ENCODE measurements at places on chromosomes 7 and 10.

GRCh38 chr10:103493916-103494877, 692 bp downstream of the NEURL1 start:
- peak; percentile 63 for DNase-seq

DNA sequence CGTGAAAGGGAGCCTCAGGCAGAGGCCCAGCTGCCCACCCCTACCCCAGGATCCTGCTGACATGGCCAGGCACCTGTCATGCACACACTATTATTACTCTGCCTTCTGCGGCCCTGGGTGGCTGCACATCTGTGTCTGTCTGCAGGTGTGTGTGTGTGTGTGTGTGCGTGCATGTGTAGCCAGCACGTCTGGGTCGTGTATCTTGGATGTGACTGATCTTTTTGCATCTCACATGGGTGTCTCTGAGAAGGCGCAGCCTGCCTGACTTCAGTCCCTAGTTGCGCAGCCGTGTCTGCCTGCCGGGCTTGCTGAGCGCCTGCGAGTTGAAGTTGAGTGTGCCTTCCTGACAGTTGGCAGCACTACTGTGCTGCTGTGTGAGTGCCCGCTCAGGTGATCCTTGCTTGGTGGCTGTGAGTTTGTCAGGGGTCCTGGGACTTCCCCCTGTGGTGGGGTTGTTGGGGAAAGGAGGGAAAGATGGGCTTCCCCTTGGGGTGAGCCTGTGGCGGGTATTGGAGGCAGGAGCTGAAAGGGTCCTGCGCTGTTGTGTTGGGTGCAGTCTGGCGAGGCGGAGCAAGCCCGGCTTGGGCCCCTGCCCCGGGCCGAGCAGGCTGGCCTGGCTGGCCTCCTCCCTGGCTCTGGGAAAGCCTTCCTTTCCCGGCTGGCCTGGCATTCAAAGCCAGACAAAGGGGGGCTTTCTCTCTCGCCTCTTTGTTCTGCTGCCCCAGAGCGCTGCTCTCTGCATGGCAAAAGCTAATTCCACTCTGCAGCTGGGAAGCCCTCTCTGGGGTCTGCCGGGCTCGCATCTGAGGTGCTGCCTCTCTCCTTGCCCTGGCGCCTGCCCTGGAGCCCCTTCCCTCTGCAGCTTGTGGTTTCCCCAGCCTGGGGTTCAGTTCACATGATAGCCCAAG, 4.9 kb downstream of the TRIM8 start:
- DNase-seq: peak; percentile 74

DNA sequence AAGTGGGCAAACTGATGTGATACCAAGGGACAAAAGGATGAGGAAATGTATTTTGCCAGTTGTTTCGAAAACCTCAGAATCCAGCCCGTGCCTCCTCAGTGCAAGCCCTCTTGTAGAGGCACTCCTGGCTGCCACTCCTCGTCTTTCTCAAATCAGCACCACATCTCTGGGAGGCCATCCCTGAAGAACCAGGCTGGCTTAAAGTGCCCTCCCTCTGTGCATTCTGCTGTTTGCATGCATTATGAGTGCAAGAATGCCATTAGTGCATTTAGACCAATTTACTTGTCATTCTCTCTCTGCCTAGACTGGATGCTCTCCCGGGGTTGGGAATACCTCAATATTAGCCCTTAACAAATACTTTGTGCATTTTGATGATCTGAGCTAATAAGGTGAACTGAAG, 19.9 kb upstream of the FAM180A start:
- no peak for DNase-seq

DNA sequence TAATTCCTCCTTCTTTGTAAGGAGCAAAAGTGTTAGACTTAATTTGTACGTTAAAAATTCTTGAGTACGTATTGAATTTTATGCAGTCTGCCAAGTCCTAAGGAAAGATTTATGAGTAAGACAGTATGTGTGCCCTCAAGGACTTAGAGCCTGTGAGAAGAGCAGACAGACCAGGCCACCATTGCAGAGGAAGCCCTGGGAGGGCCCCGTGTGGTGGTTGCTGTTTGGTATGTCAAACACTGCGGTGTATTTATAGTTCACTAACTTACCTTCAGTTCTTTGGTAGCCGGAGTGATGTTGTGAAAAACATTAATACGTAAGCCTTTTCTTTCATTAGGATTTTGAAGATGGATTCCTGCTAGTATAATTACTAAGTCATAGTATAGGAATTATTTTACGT, 82.9 kb downstream of the GALNT11 start:
- peak; percentile 22 for DNase-seq

GRCh38 chr7:132577206-132578049, 1.2 kb upstream of the PLXNA4 start:
- peak; percentile 94 for DNase-seq

- no peak for DNase-seq
Observed at GRCh38 chr7:137909042-137909441, 62.3 kb upstream of the DGKI start.

DNA sequence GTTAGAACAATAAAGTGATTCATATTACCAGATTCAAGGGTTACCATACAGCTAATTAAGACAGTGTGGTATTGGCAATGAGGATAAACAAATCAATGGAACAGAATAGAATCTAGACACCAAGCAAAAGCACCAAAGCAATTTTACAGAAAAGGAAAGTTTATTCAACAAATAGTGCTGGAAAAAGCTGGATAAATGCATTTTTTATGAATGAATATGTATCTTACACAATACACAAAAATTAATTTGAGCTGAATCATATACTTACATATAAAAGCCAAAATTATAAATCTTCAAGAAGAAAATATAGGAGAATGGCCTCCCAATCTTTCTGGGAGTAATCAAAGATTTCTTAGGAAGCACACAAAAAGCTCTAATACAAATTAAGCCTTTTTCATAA, 220.4 kb upstream of the PTN start:
- DNase-seq: no peak

DNA sequence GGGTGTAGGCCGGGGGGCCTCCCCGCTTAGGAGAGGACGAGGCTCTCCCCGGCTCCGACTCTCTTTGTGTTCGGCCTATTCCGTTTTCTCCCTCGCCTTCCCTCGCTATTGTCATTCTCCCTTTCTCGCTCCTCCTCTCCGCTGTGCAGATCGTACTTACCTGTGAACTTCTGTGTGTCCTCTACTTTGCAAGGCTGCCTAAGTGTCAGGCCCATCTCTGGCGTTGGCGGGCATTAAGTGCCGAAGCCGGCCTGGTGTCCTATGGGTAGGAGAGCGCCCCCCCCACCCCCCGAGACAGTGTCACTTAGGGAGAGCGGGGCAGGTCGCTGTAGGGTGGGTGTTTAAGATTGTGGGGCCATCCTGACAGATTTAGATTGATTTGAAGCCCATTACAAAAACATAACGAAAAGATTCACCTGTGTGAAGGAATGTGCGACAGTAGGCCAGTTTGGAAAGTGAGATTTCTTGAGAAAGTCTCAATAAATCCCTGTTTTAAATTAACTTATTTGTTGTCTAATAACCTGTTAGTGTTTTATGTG, 579 bp downstream of the RBM33 start:
- DNase-seq: peak; percentile 77

DNA sequence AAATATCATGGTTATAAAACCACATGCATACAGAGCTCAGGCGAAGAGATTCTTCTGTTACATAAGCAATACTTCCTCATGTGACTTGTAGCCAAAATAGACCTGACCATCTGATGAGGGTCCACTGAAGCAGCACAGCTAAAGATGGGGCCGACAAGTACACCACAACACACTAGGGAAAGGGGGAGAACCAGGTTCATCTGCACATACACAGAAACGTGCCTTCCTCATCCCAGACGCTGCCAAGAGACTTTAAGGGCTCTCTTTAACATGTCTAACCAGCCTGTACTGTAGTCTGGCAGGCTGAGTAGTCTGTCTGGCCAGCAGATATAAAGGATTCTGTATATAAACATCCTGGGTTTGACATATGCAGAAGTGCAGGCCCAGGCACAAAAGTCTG, 30.3 kb downstream of the ERCC6 start:
- no peak for DNase-seq

DNA sequence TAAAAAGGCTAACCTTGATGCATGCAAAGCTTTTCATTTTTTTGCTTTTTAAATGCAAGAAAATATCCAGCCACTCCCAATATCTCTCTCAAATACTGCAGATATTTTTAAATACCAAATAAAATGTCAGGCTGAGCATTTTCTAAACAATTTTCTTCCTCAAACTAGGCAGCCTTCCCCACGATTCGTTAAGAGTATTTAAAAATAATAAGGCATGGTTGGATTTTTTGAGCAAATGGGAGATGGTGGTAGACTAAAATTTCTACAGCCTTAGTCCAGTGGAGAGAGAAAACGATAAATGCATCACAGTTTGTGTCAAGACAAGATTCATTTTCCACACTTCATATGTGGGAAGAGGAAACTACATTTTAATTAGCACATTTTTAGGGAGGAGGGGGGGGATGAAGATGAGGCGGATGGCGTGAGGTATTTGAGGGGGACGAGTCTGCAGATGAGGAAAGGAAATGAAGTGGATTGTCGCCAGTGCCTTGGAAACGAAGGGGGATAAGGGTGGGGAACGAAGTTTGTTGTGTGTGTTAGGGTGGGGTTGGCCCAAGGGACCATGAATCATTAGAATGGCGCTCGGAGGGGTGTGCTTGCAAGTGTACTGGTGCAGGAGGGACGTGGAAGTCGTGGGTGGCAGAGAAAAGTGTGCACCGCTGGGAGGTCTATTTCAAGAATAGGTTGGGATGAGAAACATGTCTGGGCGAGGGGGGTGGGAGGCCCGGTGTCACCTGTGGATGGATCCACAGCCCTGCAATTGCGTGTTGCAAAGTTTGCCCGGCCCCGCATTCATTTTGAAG, 1.2 kb upstream of the ADD3 start:
- peak; percentile 75 for DNase-seq

DNA sequence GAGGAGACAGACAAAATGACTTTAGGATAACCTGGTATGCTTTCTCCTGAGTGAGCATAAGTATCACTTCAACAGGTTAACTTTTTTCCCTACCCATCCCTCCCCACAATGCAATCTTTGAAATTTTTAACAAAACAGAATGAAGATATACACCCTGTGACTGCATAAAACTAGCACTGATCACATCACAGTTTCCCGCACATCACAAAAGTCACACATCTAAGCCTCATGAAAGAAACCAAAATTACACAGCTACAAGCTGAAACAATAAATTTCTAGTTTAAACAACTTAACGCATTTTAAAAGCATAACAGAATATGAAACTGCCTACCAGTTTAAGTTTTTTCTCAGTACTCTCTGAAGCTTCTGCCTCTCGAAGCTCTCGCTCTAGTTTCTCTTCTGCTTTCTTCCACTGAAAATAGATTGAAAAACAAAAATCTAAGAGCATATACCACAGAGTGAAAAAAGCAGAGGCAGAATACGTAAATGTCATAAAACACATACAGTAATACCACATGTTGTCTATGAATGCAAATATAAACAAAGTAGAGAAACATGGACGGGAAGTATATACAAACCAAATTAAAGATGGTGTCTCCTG, 18.1 kb downstream of the NOC3L start:
- DNase-seq: no peak

- no peak for DNase-seq
Observed at GRCh38 chr7:17497136-17497535, 198.7 kb downstream of the AHR start.

DNA sequence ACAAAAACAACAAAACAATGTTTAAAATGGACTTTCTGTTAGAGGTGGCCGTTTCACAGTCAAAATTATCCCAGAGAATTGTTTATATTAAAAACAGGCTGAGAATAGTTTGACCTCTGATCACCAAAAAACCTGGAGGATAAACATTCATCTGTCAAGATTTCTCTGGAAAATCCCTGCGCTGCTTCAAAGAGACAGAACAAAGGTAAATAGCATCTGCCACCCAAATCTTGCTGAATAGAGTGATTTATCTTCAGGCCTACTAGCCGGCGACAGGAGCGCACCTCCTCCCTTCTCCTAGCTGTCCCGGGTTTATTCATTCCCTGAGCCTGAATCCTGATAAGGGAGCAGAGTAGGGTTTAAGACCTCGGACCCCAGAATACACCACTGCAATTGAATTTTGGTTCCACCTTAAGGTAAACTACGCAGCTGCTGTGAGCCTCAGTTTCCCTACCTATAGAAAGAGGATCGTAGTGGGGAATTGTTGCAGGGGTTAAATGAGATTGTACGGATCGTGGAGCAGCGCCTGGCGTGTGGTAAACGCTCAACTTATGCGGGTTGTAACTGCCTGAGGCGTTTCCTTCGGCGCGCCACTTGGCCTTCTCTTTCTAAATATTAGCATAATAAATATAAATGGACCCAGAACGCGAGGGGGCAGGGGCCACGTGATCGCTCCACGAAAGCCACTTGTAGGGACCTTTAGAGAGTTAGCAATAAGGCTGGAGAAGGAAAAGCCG, 498 bp upstream of the ST7 start:
- DNase-seq: peak; percentile 75

- no peak for DNase-seq
Observed at GRCh38 chr10:44011603-44011981, 362.9 kb upstream of the ZNF32 start.

DNA sequence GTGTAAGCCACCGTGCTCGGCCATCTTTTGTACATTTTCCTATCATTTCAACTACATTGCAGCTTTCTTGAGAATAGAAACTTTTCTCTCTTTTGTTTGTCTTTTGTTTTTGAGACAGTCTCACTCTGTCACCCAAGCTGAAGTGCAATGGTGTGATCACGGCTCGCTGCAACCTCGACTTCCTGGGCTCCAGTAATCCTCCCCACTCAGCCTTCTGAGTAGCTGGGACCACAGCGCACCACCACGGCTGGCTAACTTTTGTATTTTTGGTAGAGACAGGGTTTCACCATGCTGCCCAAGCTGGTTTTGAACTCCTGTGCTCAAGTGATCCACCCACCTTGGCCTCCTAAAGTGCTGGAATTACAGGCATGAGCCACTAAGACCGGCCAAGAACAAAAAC, 31.3 kb upstream of the DAGLB start:
- DNase-seq: no peak

DNA sequence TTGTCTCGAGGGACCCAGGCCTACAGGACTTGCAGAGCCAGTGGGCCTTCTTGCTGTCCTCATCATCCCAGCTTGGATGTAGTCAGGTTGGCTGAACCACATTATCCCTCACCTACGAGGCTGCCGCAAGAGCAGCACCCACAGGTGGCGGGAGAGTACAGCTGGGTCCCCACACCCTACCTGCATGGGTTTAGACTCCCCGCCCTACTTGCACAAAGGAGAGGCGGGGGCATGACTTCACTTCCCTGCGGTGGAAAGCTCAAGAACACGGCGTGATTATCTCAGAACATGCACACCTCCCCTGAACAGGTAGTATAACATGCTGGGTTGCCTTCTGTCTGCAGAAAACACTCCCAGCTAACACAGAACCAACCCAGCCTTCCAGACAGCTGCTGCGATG, 57.5 kb downstream of the CTBP2 start:
- no peak for DNase-seq

GRCh38 chr7:30796105-30796869, 25.1 kb downstream of the MINDY4 start:
- peak; percentile 64 for DNase-seq

DNA sequence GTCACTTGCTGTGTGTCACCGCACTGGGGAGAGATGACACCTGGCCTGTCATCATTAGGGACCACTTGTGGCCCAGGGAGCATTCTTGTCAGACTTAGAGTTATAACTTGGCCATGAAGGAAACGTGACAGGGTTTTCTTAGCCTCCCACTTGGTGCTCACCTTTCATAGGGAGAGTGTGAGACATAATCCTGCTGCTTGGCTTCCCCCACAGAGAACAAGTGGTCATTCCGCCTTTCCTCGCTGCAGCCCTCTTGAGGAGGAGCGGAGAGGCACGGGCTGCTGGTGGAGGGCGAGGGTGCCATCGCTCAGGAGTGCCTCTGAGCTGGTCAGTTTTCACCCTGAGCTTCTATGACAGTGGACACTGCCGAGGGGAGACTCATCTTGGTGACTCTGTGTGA, 125.0 kb upstream of the GJD4 start:
- DNase-seq: peak; percentile 84

- peak; percentile 70 for DNase-seq
Observed at GRCh38 chr10:116097239-116097784, 175.7 kb downstream of the GFRA1 start.
